GM04503 (cell line): ENCODE measurements at places on chromosomes 16 and 17.

DNA sequence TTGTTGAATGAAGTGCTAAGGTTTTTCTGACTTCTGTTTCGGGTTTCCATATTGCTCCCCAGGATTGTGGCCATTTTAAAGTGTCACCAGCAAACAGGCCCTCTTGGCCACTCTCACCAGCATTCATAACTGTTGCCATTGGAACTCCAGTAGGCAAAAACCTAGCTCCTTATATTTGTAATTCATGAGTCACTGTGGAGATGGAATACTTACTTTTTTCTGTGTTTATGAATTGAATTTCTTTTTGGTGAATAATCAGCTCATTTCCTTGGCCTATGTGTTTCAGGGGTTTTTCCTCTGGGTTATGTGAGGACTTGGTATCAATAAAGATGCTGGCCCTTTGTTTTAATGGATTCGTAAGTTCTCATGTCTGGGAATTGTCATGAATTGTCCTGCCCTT lies 255.1 kb downstream of the SNX29 start:
- peak; percentile 70 for DNase-seq

- no peak for DNase-seq
Observed at GRCh38 chr17:47840001-47840741, 902 bp downstream of the SCRN2 start.

DNA sequence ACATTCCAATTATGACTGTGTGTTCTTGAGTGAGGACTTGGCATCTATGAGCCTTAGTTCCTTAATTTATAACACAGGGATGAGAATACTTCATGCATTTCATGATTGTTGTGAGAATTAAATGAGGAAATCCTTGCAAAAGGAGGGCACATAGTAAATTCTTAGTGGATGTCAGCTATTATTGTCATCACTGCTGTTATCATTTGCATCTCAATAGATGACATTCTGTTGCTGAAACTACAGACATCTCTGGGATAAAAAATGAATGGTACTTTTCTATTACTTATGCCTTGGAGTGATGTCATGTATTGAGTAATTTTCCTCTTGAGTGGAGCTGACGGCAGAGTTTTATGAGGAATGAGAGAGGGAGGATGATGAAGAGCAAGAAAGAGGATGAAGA lies 184.4 kb upstream of the CDH11 start:
- peak; percentile 48 for DNase-seq

GRCh38 chr17:69501591-69502468 lies 87.3 kb downstream of the MAP2K6 start:
- DNase-seq: no peak

DNA sequence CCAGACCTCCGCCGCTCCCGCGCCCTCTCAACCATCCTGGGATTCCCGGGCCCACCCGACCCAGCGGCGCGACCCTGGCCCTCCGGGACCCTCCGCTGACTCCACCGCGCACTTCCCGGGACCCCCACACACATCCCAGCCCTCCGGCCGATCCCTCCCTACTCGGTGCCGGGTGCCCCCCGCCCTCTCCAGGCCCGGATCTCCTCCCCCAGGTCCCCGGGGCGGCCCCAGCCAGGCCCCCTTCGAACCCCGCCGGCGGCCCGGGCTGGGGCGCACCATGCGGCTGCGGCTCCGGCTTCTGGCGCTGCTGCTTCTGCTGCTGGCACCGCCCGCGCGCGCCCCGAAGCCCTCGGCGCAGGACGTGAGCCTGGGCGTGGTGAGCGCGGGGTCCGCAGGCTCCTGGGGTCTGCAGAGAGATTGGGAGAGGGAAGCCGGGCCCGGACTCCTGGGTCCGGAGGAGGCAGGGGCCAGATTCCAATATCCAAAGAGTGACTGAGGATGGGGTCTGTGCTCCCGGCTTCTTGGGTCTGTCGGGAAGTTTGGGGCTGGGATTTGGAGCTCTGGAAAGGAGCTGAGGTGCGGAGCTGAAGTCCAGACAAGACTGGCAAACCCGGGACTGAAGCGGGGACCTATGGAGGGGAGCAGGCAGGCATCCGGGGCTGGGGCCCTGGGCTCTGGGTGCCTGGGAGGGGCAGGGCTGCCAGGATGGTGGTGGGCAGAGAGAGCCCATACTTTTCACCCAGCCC lies 453 bp downstream of the MMP25 start:
- DNase-seq: no peak

DNA sequence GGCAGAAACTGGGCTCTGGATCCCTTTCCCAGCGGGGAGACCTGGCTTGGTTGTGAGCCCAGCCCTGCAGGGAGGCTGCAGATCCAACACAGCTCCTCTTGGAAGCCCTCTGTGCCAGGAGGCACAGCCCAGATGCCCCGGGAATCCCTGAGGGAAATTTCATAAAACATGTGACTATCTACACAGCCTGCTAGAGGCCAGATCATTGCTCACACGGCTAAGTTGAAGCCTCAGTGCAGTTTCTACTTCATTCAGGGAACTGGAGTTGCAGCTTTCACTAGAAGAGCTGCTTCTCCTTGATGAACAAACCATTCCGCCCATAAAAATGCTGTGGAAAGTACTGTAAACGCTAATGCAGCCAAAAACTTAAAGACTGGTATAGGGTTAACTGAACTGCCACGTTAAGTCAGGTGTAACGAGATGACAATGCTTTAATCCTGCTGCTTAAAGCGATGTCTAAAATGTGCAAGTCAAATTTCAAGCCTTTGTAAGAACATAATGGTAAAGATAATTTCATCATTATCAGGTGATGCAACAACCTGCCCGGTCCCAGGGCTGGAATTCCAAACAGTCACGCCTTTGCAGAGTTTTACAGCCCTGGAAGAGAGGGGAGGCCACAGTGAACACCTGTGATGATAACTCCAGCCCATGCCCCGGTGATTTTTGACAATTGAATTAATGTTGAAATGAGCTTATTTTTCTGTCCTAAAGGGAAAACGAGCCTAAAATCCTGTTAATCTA lies 172.5 kb downstream of the ZFHX3 start:
- no peak for DNase-seq

DNA sequence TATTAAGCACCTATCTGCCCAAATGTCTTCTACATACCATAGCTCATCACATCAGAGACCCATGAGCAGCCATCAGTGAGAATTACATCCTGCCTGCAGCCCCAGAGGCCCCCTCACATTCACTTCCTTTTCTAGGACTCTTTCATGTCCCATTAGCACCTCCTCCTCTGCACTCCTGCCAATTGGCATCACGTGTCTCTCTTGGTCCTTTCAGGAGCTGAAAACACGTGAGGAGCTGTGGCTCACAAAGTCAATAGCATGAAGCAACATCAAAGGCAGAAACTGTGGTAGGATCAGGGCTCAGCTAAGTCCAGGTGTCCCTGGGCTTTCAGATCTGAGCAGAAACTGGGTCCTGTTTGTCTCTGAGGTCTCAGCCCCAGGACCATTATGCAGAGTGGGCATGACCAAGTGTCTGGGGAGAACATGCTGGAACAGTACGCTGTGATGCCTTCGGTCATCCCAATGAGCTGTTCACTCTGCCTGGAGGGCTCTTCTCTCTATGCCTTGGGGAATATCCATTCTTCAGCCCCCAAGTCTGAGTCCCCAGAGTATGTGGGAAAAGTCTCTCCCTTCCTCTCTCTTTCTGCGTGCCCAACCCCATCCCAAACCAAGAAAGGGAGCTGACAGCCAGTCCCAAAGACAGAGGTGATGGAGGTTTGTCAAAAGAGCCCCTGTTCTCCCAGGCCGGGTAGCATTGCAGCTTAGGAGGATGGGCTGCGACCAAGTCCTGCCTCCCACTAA lies 457.0 kb upstream of the CDH5 start:
- no peak for DNase-seq

DNA sequence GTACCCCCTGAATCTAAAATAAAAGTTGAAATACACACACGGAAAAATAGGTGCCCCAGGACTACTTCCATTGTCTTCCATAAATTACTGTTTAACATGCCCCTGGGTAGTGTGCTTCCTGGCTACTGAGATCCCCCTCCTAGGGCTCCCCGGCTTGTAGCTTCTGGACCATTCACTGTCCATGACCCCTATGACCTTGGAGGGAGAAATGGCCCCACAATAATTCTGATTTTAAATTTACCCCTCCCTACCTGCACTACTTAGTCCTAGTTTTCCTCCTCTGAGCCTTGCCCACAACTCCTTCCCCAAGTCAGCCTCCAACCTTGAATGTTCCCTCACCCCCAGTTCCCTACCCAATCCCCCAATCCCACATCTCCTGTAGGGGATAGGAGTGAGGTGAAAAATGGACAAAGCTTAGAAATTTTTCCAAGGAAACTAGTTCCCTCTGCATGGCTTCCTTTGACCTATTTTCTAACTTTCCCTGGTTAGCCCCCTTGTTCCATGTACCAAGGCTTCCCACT lies 9.5 kb upstream of the MSL1 start:
- no peak for DNase-seq

GRCh38 chr16:4402439-4403132 lies 13.8 kb downstream of the CORO7 start:
- no peak for DNase-seq

DNA sequence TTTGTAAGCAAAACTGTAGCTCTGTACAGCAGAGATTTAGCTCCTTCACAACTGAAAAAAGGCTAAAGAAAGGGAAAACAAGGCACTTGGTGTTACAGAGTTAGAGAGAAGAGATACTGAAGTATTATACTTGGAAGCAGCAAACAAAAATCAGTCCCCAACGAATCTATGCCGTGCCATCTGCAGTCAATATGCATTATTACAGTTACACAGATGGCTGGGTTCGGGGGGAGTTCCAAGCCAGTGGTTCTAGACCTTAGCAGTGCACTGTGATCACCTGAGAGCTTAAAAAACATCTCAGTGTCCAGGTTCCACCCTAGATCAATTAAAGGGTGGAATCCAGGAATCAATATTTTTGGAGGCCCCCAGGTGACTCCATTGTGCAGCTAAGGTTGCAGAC lies 489.9 kb downstream of the SHISA9 start:
- no peak for DNase-seq

- DNase-seq: no peak
Observed at GRCh38 chr16:14300705-14301168, 229.6 kb downstream of the MRTFB start.

GRCh38 chr16:30472328-30472942 lies at the start of gene ITGAL:
TSS of gene ITGAL (plus strand) at chr16:30472742. CDS start at chr16:30472838, 96 bp downstream.
- DNase-seq: no peak

DNA sequence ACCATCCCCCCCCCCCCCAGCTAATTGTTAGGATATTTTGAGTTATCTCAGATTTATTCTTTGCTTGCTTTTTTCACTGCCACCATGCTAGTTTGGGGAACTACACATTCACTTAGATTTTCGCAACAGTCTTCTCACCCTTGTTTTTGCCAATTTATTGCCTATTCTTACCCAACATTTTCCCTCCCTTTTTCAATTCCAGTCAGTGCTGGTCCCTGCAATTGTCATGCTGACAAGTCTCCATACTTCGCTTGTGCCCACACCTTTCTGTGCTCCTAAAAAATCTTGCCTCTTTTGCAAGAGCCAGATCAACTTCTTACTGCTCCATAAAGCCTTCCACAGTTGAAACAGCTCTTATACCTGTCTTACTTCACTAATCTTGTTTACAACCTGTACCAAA lies 16.3 kb downstream of the TNRC6A start:
- no peak for DNase-seq

- DNase-seq: no peak
Observed at GRCh38 chr16:66471716-66472393, 44.8 kb downstream of the BEAN1 start.

- no peak for DNase-seq
Observed at GRCh38 chr17:17782523-17783115, 54.2 kb downstream of the SREBF1 start.

GRCh38 chr16:67174706-67175231 lies 4.4 kb downstream of the NOL3 start:
- DNase-seq: no peak

- DNase-seq: no peak
Observed at GRCh38 chr17:2057760-2058585, 3.1 kb downstream of the HIC1 start.

DNA sequence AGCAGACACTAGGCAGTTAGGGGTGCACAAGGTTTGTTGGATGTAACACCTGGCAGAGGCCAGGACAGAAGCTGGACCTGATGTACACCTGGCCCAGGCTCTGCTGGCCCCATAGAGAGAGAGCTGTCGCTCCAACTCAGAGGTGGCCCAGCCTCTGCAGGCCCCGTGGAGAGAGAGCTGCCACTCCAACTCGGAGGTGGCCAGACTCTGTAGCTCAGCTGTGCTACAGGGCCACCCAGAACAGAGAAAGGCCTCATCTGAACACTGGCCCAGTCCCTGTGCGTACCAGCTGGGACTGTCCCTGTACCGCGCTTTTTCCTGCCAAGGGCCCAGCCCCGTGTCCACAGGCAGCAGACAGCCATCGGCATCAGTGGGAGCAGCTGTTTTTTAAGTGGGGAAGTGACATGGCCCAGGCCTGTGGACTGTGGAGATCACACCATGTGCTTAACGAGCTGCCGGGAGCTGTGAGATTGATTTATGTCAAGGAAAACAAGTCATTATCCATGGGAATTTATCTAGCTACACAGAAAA lies 176.4 kb upstream of the CHMP6 start:
- DNase-seq: no peak

GRCh38 chr17:42133461-42134041 lies 10.9 kb downstream of the HSPB9 start:
- DNase-seq: no peak

GRCh38 chr17:77441940-77442339 lies 301.2 kb downstream of the SEC14L1 start:
- no peak for DNase-seq

DNA sequence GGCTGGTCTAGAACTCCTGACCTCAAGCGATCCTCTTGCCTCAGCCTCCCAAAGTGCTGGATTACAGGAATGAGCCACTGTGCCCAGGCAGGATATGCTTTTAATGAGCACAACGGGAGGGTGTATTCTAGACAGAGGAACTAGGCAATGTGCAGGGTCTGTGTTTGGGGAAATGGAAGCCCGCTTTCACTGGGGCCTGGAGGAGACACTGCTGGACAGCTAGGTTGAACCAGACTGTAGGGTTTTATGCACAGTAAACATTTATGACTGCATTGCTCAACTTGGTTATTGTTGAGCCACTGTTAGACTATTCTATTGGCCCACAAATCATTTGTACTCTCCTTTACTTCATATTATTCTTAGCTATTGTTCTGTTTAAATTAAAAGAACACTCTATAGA lies 10.2 kb upstream of the SIAH1 start:
- DNase-seq: no peak

GRCh38 chr17:52751051-52751450 lies 592.5 kb upstream of the CA10 start:
- no peak for DNase-seq

GRCh38 chr17:21674242-21674731 lies 18.0 kb upstream of the KCNJ18 start:
- DNase-seq: no peak

- no peak for DNase-seq
Observed at GRCh38 chr17:81553018-81553615, 964 bp upstream of the FAAP100 start.

DNA sequence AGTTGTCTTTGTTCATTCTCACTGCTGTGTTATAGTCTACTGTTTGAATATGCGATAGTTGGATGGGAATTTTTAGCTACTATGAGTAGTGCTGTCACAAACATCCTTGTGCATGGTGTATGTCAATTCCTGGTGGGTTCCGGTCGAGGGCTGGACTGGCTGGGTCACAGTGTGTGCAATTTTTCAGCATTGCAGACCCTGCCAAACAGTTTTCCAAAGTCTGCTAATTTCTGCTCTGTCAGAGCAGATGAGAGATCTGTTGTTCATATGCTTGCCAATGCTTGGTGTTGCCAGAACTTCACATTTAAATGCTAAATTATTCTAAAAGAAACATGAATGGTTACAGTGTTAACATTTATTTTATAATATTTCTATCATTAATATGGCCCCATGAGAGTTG lies 3.6 kb upstream of the C16orf96 start:
- DNase-seq: no peak

GRCh38 chr17:77872714-77873499 lies 85.6 kb upstream of the TNRC6C start:
- no peak for DNase-seq

- no peak for DNase-seq
Observed at GRCh38 chr17:56297184-56297583, 143.9 kb downstream of the ANKFN1 start.
